ENCODE measurements at places on chromosomes 6 and 20.

DNA sequence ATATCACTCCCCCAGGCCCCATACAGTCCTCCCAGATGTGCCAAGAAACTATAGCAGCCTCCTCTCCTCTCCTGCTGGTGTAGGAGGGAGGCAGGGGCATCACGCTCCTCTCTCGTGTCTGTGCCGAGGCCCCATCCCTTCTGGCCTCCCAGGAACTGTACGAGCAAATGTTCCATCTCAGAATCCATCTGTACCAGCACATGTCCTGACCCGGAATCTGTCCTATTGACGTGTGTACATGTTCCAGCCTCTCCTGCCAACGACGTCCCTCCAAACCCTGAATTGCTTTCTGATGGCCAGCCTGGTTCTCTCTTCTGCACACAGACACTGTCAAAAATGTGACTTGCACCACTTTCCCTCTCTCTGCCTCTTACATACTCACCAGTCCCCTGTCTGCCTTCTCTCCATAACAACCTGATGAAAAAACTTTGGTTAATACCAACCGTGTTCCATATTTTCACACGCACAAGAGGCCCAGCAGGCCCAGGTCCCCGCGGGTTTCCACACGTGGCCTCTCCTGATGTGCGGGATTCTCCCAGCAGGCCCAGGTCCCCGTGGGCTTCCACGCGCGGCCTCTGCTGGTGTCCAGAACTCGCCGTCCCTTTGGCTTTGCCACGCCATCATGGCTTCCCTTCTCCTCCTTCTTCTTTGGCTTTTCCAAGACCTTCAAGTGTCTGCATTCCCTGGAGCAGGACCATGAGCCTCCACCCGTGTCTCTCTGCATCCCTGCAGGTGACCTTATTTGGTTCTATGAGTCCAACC is 125.2 kb upstream of the THBS2 start:
- DNase-seq, result no peak

DNA sequence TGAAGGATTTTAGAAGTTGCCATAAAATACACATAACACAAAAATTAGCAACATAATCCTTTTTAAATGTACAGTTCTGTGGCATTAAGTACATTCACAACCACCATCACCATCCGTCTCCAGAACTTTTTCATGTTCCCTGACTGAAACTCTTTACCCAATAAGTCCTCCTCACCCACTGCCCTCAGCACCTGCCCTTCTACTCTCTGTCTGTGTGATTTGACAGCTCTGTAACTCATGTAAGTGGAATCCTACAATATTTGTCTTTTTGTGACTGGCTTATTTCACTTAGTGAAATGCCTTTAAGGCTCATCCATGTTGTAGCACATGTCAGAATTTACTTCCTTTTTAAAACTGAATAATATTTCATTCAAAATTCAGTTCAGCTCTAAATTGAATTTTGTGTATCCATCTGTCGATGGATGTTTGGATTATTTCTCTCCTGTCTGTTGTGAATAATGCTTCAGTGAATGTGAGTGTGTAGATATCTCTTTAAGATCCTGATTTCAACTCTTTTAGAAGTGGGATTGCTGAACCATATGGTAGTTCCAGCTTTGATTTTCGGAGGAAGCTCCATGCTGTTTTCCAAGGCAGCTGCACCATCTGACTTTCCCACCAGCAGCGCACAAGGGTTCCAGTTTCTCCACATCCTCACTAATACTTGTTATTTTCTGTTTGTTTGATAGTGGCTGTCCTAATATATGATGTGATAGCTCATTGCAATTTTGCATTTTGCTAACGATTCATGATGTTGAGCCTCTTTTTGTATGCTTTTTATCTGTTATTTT is 4.2 kb downstream of the ENTPD6 start:
- no peak for DNase-seq

DNA sequence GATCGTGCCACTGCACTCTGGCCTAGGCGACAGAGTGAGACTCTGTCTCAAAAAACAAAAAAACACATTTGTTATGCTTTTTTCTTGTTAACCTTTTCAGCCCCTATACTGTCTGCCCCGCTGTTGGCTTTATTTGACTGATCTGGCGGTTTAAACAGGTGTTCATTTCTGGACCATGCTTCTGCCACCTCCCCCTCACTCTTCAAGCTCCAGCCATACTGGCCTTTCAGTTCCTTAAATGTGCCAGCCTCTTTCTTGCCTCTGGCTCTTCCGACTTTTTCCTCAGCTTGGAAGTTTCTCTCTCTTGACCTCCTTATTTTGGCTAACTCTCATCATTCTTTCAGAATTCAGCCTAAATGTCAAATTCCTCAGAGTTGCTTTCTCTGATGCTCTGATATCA is 35.2 kb upstream of the TXLNB start:
- DNase-seq, result no peak

DNA sequence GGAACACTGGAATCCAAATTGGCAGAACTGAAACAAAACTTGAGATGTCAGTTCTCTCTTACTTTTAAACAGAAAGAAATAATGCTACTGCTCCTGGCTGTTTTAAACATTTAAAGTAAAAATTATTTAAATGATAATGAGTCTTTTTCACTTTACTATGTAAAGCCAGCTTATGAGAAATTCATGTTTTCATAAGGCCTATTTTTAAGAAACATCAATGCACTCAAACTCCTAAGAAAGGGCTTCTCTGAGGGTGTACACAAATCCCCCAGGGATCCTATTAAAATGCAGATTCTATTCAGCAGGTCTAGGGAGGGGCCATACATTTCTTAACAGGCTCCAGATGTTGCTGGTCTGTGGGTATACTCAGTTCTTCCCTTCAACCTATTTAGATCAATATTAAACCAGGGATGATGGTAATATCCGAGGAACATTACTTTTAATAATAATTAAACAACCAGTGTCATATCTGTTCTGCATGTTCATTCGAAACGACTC is 2.3 kb downstream of the FERMT1 start:
- DNase-seq, result no peak

- DNase-seq, result no peak
Measured at GRCh38 chr6:17988422-17988944, 1.0 kb upstream of the KIF13A start.
